Neural progenitor cell (in vitro differentiated cells): ENCODE measurements at places on chromosomes 16 and 17.

DNA sequence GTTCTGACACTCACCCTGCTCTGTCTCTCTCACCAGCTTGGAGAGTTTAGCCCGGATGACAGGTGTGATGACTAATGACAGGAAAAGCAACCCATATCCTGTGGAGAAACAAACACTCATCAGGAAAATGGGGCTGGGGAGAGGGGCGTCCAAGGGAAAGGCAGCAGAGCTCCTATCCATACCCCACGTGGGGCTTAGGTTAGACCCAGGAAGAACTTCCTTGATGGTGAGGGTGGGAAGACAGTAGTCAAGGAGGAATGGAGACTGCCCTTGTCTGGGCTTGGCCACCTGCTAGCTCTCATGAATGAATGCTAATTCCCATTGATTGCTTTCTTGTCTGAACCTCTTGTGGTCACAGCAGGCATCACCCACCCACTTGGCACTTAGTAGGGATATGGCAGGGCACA lies 3.8 kb downstream of the SLC46A1 start:
- DNase-seq, result no peak

- no peak for DNase-seq
Measured at GRCh38 chr16:87337262-87337771, 20.1 kb upstream of the C16orf95 start.

DNA sequence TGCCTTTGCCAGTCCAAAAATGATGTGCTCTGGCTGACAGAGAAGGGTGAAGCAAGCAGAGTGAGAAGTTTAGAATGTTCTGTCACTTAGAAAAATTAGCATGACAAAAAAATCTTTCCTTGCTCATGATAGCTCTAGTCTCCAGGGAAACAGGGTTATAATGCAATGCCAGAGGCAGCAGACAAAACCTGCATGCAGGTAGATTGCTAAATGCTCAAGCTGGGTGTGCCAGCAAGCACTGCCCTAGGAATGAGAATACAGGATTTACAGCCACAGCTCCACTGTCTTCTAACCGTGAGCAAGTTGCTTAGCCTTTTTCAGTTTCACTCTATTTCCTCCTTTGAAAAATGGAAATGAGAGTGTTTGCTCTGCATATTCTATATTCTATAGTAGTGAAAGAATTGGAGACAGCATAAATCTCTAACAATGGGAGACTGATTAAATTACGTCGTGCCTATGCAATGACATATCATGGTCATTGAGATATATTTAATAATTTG lies 516.6 kb upstream of the C16orf82 start:
- no peak for DNase-seq

GRCh38 chr16:10100829-10101228 lies 81.4 kb downstream of the GRIN2A start:
- no peak for DNase-seq

DNA sequence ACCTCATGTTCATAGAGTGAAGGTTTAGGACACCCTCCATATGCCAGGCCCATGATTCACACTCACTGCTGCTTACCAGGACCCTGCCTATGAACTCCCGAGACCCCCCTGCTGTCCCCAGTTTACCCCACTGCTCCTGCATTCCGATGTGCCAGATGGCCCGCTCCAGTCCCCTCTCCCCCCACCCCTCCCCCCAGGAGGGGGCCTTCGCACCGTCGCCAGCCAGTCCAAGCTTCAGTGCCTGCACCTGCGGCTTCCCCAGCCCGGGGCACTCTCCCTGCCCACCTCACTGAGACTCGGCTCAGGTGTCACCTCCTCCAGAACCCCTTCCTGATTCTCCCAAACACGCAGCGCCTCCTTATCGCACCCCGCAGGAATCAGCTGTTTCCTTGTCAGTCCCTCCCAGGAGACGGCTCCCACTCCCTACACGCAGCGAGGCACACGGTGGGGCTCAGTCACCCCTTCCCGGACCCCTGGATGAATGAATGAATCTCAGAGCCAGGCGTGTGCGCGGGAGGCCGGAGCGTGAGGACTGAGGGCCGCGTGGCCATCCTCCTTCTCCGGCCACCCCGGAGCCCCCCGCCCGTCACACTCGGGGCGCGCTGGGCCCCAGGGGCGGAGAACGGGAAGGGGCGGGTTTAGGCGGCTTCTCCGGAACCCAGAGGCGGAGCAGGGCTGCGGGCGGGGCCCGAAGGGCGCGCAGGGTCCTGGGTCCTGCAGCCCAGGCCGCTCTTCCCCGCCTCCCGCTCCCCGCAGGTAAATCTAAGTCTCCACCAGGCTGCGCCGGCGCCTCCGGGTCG lies 1.6 kb downstream of the MYO1C start:
- DNase-seq, result peak; percentile 84

- no peak for DNase-seq
Measured at GRCh38 chr16:3085868-3086595, 13.1 kb downstream of the ZSCAN10 start.

DNA sequence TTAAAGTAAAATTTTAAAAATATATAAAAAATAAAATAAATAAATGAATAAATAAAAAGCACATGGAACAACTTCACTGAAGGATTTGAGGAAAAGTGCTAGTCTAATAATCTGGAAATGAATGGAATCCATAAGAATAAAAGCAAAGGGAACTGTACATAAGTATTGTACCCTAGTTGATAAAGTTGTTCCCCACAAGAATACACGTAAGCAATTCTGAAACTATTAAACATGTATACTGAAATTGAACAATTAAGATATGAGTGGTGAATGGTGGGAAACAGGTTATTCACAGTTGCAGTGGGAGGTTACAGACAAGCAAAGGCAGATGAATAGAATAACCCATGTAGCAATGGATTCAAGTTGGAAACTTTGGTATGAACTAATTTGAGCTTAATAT lies 853.2 kb upstream of the SOX9 start:
- DNase-seq, result no peak

GRCh38 chr16:62029947-62030346 lies 6.3 kb downstream of the CDH8 start:
- no peak for DNase-seq

- DNase-seq, result peak; percentile 80
Measured at GRCh38 chr17:36148559-36149295, 27.7 kb downstream of the TBC1D3B start.

GRCh38 chr16:30867747-30868146 lies 26.1 kb downstream of the BCL7C start:
- no peak for DNase-seq

- no peak for DNase-seq
Measured at GRCh38 chr16:82891918-82892317, 265.1 kb downstream of the CDH13 start.

- peak; percentile 64 for DNase-seq
Measured at GRCh38 chr17:63116967-63117830, 151.2 kb downstream of the TANC2 start.

DNA sequence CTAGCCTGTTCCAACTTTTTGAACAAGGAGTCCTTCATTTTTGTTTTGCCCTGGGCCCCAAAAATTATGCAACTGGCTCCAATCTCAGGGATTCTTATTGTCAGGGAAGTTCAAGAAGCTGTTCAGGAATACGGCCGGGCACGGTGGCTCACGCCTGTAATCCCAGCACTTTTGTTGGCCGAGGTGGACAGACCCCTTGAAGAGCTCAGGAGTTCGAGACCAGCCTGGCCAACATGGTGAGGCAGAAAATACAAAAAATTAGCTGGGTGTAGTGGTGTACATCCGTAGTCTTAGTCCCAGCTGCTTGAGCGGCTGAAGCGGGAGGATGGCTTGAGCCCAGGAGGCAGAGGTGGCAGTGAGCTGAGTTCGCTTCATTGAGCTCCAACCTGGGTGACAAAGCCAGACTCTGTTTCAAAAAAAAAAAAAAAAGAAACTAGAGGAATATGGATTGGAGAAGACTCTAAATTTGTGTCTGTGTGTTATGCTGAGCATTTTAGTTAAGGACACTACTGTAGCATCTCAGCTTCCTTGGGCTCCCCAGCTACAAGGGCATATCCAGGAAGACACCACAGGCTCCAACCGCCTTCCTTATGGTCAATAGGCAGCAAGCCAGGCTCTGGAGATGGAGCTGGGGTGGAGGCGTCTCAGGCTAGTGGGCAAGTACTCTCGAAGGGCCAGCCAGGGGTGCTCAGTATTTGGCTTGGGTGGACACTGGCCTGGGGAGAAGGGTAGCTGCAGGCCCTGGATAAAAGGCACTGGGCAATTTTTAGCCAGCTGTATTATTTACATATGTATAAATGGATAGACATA lies 56.8 kb upstream of the CREBBP start:
- DNase-seq, result no peak

DNA sequence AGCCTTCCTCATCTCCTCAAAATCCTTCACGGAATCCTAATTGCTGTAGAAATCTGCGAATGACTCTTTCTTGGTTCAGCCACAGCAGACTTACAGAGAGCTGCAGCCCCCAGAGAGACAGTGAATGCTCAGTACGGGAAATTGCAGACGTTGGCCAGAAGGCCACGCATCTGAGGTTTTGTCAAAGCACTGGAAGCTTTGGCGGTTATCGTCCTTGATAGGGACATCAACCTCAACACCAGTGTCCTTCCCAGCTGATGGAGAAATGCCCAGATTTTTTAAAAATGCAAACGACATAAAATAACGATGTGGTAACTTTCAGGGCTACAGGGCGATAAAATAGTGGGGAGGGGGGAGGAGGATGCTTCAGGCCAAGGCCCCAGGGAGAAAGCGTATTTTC lies 166.6 kb upstream of the CIBAR2 start:
- DNase-seq, result no peak

DNA sequence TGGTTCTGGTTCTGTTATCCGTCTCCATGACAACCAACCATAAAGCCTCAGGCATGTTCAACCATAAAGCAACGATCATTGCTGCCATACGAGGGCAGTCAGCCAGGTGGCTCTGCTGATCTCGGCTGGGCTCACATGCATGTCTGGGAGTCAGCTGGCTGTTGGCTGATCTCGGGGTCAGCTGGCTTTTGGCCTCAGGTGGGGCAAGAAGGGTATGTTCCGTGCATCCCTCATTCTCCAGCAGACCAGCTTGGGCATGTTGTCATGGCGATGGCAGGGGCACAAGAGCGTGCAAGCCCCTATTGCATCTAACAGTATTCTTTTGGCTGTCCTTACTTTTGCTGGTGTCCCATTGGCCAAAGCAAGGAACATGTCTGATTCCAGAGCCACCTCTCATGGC lies 86.2 kb downstream of the ABCC6 start:
- no peak for DNase-seq

DNA sequence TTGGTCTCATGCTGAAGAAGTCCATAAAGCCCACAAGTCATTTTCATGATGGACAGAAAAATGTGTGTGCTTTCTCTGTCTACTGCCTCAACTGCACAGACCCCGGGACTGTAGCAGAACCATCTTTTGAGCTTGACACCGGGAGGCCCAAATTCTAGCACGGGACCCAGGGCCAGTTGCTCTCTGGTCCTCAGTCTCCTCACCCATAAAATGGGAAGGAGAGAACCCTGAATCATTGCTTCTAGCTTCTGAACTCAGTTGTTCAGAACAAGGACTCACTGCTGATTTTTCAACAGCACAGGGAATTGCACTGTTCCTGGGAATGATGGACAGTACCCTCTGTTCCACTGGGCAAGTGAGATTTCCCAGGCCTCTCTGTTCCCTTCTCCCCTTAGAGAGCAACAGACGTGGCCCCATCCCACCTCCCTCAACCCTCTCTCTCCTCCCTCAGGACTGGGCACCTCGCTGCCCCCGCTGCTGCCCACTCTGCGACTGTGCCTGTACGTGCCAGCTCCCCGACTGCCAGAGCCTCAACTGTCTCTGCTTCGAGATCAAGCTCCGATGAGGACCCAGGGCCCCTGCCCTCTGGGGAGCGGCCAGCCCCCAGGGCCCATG lies 2.2 kb upstream of the ALDOA start:
- DNase-seq, result no peak

GRCh38 chr17:69096541-69096940 lies 35.8 kb upstream of the ABCA9 start:
- no peak for DNase-seq

- DNase-seq, result no peak
Measured at GRCh38 chr17:6780001-6780400, 4.0 kb downstream of the FBXO39 start.

DNA sequence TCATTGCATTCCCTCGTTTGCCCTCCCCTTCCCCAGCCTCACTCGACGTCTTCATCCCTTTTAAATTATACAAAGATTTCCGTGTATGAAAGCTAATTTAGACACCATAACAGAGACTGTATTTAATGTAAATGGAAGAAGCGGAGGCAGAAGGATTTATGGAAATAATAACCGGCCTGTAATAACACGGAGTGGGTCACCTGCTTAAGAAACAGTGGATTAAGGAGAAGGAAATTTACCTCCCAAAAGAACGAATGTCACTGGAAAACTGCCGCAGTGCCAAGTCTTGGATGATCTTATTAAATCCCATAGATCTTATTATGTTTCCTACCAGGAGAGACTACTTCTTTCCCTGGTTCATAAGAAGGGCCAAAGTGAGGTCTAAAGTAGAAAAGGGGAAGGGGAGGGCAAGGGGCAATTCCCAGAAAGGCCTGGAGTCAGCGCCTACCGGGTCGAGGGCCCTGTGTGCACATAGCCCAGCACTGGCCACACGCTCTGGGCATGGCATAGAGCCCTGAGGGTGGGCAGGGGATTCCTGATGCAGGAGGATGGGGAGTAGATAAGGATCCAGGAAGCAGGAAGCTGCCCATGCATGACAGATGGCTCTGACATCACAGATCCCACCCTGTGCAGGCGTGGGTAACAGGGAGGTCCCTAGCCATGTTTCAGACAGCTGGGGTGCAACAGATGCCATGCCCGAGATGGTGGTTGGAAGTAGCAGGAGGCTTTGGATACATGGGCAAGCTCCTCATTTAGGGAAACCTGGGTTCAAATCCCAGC lies 56.2 kb upstream of the RPL38 start:
- DNase-seq, result no peak

- DNase-seq, result no peak
Measured at GRCh38 chr16:71282943-71283342, 6.3 kb downstream of the CMTR2 start.

DNA sequence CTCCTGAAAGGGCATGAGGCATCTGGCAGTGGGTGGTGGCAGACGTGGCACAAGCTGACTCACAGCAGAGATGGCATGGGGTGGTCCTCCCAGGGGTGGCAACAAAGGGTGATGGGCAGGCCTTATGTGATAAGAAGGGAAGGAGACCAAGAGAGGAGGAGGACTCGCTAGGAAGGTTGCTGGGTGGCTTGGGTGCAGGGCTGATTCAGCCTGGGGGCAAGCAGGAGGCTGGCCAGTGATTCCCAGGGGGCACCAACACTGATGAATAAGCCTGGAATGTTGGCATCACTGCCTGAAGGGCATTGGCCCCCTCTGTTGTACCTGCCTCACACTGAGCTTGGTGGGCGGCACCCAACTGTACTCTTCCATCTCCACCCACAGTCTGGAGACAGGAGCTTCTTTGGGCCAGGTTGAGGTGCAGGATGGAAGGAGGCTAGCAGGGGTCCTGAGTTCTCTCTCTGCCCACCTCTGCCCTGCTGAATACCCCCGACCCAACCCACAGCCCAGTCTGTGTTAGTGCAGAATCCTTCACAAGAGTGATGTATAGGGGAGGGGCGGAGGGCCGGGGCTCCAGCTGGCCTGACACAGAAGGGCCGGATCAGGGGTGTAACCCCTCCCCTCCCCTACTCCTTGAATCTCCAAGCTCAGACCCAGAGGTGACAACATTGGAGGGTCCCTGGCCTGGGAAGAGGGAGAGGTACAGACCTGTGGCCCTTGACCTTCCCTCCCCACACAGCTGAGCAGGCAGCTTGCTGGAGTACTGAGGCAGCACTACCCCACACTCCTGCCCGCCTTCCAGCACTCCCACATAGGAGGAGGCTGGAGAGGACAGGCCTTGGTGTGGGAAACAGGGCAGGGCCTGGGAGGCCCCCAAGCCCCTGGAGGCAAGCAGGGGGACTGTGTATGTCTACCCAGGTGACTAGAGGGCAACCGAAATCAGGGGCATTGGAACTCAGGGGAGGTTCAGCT lies 2.6 kb downstream of the STAC2 start:
- no peak for DNase-seq
